H7 (cell line): ENCODE measurements at places on chromosomes 6 and 20. TPM values are rescaled to one million over a fixed set of nuclear protein-coding genes. Genes with fewer than 3 reads are reported as not detected.
A peak's percentile ranks its signal among the peaks of the same experiment; 100 is the strongest.

The ADGB gene
- total RNA-seq: not detected in 2 replicates

The HTR1E gene
- total RNA-seq: 0.52 TPM in 1 of 2 replicates, not detected in the other

The RIPPLY2 gene
- total RNA-seq: 0.33 and 0.90 TPM in 2 replicates

The SLC35A1 gene
- 6.2 and 10.5 TPM in 2 replicates for total RNA-seq

The PACRG gene
- total RNA-seq: 0.07 and 0.52 TPM in 2 replicates

The PAX1 gene
- not detected in 2 replicates for total RNA-seq

The ESF1 gene
- total RNA-seq: 7.4 and 15.8 TPM in 2 replicates

The EBF4 gene
- total RNA-seq: 1.1 and 2.6 TPM in 2 replicates

The WFDC9 gene
- total RNA-seq: not detected in 2 replicates

The LY86 gene
- not detected in 2 replicates for total RNA-seq

The LAMA5 gene
- total RNA-seq: 61.0 and 90.8 TPM in 2 replicates

The CRISP2 gene
- not detected in 2 replicates for total RNA-seq

DNA sequence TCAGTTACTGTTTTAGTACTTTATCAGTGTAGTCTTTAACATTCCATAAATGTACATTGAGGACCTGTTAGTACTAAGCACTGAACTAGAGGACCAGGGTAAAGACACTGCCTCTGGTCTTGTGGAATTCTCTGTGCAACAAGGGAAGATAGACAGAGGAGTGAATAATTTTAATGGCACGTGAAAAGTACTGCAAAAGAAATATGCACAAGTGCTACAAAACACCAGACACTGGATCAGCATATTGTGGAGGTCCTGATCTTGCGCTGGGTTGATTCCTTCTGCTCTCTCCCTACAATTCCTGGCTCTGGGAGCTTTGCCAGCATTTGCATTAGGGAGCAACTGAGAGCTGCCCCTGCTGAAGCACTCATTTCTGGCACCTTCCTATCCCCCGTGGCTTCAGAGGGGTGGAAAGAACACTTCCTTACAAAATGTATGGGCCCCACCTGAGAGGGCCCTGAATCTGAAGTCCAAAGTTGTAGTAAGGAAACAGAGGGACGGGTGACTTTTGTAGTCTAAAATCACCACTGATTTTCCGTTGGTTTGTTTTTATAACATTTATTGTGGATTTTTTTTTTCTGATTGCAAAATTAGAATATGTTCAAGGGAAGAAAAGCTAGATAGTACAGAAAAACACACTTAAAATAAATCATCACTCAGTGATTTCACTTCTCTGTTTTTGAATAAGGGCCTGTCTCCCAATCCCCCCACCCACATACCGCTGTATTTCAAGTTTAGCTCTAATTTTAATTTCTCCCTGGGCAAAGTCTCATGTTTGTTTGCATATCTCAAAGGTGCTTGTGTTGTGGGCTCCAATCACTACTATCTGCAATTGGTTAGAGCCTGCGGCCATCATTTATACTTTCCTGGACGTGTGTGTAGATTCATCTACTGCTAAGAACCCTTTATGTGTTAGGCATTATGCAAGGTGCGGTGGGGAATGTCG lies 4.9 kb downstream of the PKIG start:
- no peak for DNase-seq

DNA sequence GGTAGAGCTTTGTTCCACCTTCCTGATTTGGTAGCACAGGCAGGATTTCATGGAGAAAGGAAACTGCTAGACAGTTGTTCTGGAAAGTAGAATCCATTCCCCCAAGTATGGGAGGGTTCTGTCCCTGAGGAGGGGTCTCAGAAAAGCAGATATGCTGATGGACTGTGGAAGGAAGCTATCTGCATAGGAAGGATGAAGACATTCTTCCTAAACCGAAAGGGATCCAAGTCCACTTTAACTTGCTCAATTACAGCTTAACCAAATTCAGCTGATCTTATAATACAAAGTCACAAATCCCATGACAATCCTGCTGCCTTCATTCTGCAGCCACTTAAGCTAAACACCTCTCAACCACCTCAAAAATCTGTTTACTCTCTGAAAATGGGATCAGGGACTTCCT lies 2.6 kb downstream of the MAN1A1 start:
- DNase-seq: no peak

- peak; percentile 68 for DNase-seq
Observed at GRCh38 chr20:47998736-47999135, 213.5 kb upstream of the SULF2 start.

DNA sequence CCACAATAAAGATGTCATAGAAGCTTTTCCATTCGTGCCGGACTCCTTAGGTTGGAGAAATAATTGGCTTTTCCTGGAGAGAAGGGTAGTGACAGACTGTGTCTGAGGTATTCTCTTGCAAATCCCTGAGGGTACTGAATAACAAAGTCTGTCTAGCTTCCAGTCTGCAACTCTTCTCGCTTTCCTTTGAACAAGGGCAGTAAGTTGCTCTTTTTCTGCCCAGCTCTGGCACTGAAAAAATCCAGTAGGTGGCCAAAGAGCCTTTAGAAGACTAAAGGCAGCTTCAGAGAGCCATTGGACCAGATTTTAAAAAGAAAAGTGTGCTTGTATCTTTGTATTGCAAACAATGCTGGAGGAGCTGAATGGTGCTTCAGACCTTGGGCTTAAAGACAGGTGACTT lies 20.7 kb upstream of the RREB1 start:
- peak; percentile 44 for DNase-seq

DNA sequence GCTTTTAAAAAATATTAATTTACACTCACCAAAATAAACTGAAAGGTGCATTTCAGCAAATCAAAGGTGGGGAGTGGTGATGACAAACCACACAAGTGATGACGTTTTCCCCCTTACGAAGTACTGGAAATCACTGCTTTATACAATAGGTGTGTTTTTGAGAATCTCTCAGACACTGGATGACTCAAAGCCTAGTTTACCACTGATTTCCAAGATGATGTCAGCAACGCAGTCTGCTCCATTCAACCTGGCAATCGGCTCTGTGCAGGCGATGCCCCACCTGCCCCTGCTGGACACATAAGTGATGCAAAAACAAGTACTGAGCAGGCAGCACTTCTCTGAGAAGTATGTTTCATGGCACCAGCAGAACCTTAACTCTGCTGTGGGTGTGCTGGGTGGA lies 114.4 kb downstream of the SOD2 start:
- no peak for DNase-seq

GRCh38 chr6:130775411-130776012 lies 51.7 kb upstream of the SMLR1 start:
- DNase-seq: no peak

DNA sequence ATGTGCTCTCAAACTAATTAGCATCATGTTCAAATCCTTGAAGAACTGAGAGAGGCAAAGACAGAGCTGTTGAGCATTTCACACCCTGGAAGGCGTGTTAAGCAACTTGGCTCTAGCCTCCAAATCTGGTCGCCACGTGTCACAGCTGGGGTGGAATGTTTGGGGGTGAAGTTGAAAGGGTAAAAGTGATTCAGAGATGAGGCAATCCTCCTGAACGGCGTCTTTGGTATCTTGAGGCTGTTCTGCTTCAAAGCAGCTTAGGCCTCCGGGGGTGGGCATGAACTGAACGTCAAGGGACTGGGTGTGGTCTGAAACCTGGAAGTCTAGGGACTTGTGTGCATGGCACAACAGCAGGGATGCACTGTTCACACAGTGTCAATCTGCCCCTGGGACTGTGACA lies 62.3 kb downstream of the TRAM2 start:
- DNase-seq: no peak

DNA sequence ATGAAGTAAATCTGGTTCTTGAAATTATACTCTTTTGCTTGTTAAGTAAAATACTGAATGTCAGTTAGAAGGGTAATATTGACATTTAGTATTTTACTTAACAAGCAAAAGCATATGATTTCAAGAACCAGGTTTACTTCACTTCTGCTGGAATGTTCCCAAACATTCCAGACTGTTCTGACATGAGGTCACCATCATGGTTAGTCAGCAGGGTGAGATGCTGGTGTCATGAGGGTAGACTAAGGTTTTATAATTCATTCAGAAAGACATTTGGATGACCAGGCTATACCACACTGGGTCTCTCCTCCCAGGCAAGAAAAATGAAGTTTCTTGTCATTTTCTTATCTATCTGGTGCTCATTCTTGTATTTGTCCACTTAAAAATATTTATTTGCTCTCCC lies 414.4 kb upstream of the MMS22L start:
- DNase-seq: no peak

DNA sequence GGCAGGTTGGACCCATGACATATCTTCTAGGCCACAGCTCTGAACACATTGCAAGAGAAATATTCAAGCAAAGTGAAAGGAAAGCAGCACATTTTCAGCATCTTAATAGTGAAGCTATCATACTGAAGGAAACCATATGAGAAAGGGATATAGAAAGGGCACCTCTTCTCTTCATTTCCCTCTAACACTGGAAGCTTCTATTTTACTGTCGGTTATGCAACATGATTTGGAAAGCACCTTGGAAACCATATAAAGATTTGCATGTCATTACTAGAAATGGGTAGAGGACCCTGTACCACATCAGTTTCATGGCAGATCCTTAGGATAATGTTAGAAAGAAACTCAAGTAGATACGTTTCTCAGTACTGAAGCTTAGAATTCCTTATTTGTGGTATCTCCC lies 70.5 kb upstream of the HMGN3 start:
- DNase-seq: no peak

DNA sequence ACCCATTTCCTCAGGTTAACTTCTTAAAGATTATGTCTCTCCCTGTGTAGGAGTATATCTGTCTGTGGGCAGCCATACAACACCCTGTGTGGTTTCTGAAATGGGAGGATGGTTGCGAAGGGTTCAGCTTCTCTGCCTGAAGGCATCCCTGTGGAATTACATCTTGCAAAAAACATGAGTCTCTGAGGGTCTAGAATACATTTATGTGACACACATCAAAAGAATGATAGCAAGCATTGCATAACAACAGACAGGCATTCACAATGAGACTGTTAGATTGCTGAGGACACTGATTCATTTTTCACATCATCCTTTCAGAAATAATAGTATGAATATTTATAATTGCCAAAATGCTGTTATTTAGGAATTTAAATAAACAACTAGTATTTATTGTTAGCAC lies 670.9 kb downstream of the HTR1B start:
- DNase-seq: no peak

- peak; percentile 14 for DNase-seq
Observed at GRCh38 chr6:31575952-31576685, 754 bp downstream of the TNF start.

GRCh38 chr6:156560476-156560875 lies 216.7 kb upstream of the ARID1B start:
- no peak for DNase-seq

DNA sequence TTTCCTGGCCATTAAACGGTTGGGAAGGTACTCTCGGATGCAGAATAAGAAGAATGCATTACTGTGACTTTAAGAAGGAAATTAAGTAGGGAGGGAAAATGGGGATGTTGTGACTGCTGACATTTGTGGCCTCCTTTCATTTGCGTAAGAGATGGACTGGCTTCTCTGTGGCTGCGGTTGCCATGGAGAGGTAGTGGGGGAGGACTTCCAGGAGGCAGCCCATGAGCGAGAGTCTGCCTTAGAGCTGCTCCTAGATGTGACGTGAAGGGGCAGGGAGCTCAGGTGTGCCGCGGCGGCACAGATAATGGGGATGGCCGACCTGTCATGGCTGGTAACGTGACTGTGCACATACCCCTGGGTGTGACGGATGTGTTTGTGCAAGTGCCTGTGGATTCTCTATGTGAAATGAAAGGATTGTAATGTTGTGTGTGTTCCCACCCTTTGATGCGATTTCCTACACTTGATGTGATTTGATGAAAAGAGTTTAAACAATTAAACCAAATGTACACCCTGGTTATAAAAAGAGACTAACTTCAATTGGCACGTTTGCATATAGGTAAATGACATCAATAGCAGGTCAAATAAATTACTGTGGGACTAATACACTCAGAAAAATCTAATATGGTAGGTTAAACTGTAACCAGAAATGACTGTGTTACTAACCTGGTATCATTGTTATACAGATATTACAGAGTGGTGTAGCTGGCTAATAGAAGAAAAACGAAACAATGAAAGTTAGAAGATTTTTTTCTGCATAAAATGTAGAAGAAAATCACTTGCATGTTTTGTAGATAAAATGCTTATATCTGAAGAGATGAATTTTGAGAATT lies 48.9 kb downstream of the HIVEP1 start:
- peak; percentile 58 for DNase-seq
